ENCODE measurements at places on chromosomes 4 and X.

DNA sequence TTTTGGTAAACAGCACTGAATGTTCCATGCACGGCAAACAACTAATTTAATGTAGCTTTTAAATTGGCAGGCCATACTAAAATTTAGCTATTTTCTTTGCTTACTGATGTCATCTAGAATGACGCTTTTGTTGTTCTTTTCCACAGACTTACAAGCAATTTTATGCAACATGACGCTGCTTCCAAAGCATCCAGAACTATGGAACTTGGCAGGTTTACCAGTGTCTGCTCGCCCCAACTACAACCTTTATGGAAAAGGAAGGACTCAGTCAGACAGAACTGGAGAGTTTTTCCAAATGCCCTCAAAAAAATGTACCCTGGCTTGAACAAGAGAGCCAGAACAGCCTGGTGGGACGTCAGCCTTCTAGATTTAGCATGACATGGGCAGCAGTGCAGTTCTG, 58.7 kb downstream of the ANOS1 start:
- DNase-seq: no peak

DNA sequence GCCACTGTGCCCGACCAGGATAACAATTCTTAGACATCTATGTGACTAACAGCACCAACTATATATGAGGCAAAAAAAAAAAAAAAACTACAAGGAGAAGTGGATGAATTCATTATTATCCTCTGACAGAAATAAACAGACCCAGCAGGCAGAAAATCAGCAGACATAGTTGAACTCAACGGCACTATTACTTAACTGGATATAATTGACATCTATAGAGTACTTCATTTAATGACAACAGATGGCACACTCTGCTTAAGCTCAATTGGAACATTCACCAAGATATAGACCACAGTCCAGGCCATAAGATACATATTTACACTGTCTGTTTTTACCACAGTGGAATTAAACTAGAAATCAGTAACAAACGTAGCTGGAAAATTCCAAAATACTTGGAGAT, 13.3 kb downstream of the CLDN22 start:
- no peak for DNase-seq

DNA sequence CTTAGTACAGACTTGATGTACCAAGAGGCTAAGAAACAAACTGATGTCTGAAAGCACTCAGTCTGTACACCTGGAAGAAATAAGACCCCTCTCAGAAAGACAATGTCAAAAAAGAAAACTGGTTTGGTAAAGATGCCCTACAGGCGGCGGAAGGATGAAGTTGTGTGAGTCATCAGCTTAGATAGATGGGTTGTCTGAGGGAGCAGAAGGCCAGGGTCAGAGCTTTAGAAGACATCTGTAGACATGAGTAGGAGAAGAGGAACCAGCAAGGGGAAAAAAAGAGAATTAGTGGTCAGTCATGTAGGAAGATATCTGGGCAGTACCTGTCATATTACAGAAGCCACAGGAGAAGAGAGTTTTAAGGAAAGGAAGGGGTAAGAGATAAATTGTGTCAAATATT, 8.3 kb downstream of the SRPX2 start:
- no peak for DNase-seq

GRCh38 chr4:84677995-84678394, 95.1 kb downstream of the CDS1 start:
- DNase-seq: no peak

DNA sequence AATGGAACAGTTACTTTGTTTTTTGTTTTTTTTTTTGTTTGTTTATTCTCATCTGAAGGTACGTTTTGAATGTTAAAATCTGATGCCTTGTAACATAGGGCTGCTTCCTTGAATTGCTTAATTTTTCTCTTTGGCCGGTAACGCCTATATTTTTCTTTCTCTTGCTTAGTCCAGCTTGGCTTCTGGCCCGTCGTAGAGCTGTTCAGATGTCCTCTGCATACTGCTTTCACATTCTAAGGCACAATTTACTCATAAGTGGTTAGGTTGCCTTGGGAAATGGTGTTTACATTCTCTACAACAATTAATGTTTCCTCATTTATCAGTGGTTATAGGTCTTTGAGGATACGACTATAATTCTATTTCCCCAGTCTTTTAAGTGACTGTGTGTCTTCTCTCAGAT, 7.9 kb downstream of the NONO start:
- no peak for DNase-seq

DNA sequence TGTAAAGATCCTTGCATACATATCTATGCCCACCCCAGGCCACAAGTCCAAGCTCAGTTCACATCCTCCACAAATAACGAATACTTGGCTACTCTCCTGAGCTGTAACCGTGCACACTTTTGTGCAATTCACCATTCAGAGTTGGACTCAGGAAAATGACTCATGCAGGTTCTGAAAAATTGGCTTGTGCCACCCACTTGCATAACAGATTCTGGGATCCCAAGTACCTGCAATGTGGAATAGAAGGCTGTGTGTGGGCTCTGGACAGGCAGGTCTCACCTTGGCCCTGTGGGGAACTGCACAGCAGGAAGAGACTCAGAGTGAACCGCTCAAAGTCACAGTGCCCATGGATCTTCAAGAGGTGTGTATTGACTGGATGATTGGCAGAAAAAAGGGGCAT, 502.7 kb downstream of the PACRGL start:
- no peak for DNase-seq

- DNase-seq: no peak
These were observed 32.1 kb downstream of the F11 start for GRCh38 chr4:186298031-186298647.

DNA sequence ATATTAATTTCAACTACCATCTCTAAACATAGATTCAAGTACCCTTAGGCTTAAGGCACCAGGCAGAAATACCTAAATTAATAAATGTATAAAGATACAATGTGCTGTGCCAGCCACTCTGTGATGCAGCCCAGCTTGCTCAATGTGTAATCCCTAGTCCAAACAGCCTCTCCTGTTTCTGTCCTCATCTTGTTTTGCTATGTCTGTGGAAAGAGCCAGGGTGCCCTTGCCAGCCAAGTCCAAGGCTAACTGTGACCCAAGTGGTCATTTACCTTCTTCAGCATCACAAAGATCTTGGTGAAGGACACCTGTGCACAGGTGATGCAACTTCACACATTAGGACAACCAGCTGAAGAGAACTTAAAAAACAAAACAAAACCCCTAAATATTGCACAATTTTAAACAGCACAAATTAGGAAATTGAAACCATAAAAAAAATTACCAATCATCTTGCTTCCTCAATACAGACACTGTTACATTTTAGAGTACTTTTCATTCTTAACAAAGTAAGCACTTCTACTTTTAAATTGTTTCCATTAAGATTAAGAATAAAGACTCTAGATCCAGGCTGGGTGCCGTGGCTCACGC, 89.6 kb downstream of the C4orf51 start:
- DNase-seq: no peak

Measured in KBM-7 (cell line).